ENCODE measurements at places on chromosomes 2 and 18.

DNA sequence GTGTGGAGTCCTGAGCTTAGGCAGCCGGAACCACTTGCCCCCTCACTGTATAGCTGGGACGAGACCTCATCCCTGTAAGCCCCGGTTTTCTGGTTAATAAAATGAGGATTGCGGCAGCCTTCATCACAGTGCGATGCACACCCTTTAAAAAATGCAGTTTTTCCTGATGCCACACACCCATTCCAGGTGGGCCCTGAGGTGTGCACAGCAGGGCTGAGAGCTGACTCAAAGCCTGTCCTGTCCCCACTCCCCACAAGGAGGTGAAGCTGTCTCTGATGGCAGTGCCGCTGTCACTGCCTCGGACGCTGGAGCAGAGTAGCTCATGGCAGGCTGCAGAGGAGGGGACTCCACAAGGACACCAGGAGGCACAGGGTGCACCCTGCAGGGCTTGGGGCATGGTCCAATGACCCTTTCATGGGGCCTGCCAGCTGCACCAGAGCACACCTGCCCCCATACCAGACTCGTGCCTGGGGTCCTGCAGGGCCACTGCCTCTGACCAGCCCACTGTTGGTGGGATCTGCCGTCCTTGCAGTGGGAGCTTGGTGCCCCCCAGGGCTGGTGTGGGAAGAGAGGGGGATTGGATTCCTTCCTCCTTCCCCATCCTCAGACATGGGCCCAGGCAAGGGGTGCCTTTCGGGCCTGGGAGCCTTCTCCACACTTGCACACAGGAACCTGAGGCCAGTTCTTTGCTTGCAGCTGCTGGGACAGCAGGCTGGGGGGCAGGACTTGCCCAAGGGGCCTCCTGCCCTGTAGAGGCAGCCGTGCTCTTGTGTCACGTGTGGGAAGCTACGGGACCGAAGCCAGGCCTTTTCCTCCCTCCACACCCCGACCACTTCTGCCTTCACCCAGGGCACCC, 22.8 kb downstream of the GPC1 start:
- DNase-seq, result peak; percentile 8

DNA sequence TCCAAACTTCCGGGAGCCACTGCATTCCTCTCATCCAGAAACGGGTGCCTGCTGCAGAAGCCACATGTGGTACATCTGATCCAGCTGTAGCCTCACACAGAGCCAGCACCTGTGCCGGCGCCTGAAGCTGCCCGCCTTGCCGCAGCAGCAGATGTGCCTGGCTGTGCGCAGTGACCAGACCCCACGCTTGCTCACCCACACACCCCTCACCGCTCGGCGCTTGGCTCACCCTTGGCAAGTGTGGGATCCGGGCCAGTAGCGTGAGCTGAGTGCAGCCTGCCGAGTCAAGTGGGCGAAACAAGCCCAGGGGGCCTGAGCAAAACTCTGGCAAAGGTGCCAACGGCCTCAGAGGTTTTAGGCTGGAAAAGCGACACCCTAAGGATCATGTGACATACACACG, 220.1 kb upstream of the TMEFF2 start:
- no peak for DNase-seq

GRCh38 chr2:127683757-127684156, 8.4 kb upstream of the LIMS2 start:
- DNase-seq, result no peak

GRCh38 chr2:149595056-149595963, 7.7 kb upstream of the MMADHC start:
- no peak for DNase-seq

DNA sequence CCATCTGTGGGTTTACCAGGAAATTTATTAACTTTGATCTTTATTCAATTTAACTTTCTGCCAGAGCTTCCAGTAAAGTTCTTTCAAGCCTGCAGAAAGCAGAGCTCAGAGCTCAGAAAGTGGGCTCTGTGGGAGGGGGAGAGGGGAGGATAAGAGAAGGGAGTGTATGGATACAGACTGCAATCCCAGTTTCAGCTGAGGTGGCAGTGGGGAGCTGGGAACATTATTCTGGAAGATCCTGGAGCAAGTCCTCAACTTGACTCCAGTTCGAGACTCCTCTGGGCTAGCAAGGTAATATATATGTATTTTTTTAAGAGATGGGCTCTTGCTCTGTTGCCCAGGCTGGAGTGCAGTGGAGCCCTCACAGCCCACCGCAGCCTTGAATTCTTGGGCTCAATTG, 108.9 kb upstream of the NABP1 start:
- no peak for DNase-seq

Measured in gastrocnemius medialis (tissue), 4 donors.